ENCODE measurements at places on chromosomes 2 and 18.
A peak's percentile ranks its signal among the peaks of the same experiment; 100 is the strongest.

DNA sequence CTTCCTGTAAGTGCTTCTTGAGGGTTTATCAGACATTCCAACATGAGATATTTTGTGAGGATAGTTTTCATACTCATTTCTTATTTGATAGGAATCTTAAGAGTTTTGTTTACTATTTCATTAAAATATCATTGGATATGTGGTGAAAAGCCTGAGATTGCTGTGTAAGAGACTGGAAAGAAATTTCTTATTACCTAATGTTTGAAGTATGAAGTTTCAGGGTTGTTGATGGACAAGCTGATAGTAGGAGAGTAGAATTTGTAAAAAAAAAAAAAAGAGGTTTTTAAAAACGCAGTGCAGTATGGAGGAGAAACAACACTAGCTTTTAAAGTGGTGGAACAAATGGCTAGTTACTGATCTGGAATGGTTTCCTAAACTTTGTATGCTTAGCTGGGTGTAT lies 7.7 kb downstream of the EPB41L5 start:
- no peak for DNase-seq

DNA sequence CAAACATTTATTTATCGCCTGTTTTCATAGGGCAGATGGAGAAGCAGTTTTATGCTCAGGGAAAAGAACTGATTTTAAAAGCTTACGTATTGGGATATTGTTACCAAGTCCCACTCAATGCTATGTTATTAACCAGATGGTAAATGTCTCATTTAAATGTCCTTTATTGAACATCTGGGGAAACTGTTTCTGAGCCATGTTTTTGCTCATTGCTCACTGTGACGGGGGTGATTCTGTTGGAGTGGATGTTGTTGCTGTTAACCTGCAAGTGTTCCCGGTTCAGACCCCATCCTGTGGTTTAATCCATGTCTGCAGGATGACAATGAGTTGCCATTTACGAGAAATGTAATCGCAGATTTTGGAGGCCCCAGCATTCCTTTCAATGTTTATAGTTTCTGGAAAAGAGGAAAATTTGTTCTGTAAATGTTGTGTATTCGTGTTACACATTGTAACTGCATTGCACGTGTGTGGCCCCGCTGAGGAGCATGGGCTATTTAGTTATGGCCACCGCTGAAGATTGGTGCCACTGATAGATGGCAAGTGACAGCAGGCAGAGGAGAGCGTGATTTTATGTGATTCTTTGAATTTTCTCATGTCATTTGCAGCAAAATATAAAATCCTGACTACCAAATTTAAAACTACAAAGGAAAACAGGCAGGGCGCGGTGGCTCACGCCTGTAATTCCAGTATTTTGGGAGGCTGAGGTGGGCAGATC lies 174.8 kb upstream of the COPS8 start:
- no peak for DNase-seq

GRCh38 chr18:46518438-46518837 lies 138.6 kb downstream of the LOXHD1 start:
- no peak for DNase-seq

- DNase-seq: no peak
Observed at GRCh38 chr18:35155398-35156117, 85.3 kb upstream of the ZNF397 start.

- DNase-seq: no peak
Observed at GRCh38 chr2:207734636-207735512, 23.4 kb downstream of the CCNYL1 start.

DNA sequence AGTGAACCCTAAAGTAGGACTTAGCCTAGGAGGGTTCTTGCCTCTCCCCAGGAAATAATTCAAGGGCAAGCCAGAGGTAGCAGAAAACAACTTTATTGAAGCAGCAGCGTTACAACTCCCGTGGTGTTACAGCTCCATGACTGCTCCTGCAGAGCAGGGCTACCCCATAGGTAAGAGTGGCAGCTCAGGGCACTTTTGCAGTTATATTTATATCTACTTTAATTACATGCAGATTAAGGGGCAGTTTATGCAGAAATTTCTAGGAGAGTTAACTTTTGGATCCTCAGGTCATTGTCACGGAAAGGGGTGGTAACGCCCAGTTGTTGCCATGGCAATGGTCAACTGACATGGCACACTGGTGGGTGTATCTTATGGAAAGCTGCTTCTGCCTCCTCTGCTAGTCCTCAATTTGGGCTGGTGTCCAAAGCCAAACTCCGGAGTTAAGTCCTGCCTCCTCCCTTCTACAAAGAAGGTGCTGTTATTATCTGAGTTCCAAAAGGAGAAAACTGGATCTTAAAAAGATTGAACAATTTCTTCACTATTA lies 1413.0 kb downstream of the DSC3 start:
- DNase-seq: no peak

DNA sequence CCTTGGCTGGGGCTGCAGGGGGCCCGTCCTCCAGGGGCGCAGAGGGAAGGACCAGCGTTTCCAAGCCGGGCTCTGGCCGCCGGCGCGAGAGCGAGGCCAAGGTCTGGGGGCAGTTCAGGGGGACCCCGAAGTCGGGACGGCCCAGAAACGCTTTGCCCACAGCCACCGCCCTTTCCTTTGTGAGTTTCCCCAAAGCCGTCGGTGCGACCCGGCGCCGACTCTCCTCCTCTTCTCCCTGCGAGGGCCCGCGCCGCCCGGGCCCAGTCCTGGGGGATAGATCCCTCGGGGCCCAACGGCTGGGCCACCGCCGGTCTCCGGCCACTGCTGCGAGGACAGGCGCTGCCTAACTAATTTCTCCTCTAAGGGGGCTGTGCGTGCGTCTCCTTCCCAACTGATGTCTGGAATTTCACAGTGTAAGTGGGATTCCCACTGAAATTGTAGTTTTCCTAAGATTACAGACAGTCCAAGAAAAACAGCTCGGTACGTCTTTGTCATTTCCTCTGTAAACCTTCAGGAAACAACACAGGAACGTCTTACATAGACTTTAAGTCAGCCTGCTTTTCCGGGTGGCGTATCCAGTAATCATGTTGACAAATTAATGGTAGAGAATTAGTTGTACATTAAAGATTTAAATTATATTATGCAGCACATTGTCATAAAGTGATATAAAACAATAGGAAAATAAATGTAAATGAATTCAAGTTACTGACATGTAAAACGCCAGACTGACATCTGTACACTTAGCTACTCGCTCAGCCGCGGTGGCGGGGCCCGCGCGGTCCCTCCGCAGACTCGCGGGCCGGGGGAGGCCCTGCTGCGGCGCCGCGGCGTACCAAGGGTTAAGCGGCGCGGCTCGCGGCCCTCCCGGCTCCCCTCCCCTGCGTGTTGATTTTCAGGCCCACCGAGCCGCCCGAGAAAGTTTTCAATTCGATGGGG lies 139.4 kb upstream of the SIX3 start:
- DNase-seq: no peak

DNA sequence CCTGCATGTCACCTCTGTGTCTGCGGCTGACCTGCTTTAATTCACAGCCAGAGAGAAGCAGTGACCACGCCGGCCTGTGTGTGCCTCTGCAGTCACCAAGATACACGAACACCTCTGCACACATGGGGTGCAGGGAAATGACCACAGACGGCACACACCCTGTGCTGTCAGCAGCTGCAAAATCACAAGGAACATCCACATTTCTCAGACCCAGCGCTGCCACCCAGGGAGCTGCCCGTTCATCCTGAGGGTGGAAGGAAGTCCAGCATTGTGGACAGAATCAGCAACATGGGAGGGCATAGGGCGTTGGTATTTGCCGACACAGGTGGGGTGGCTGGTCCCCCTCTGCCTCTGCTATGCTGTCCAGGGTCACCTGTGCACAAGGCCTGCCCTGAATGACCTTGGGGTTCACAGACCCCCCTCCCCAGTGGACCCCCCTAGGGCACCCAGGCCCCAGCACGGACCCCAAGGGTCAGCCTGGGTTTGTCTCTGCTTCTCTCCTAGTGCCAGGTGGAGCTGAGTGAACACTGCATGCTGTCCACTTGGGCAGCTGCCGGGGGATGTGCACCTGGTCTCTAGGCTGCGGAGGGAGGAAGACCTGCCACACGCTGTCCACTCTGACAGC lies 107.4 kb downstream of the PXDN start:
- no peak for DNase-seq

- DNase-seq: no peak
Observed at GRCh38 chr2:128410758-128411215, 92.1 kb upstream of the HS6ST1 start.

DNA sequence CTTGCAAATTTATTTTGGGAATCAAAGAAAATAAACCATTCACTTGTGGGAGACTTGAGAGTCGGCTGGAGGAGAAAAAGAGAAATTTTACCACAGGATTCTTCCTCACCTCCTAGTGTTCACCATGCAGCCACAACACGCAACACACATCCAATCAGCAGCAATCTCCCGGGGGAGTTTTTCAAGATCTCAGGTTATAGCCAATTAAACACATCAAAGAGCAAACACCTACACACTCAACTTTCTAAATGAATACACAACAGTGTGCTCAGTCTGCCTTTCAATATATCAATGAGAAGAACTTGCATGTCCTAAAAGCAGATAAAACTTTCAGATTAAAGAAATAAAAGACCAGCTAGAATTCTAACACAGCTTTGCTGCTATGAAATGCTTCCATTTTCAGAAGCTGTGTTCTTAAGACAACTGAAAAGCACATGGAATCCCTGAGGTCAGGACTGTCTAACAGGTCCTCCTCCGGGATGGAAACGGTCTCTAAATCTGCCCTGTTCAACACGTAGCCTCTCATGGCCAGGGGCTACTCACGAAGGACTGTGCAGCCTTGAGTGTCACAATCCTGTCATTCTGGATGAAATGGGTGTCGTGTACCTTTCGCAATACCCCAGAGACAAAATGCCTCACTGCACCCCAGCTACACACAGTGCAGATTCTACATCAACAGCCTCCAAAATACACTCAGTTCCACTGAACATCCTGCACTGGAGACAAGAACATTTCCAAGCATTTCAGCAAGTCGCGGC lies 84.2 kb downstream of the ZNF516 start:
- DNase-seq: no peak

- DNase-seq: no peak
Observed at GRCh38 chr2:185063761-185064160, 465.4 kb downstream of the ZNF804A start.

DNA sequence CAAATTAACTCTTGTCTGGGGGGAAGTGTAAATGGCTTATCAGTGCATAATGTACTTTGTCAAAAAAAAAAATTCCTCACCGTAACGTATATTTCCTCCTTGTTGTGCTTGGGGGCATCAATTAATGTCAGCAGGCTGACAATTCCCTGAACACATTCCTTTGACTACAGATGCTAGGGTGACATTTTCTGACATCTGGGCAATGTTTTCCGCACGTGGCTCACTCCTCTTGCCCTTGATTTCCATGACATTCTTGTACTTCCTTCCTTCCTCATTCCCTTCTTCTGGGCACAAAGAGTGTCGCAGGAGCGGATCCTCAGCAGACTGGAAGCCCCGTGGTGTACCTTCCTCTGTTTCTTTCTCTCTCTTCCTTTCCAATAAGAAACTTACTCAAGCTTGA lies 173.7 kb downstream of the SP3 start:
- DNase-seq: no peak

- DNase-seq: peak; percentile 61
Observed at GRCh38 chr2:29459445-29460179, 344.4 kb downstream of the CLIP4 start.

GRCh38 chr2:121075006-121075551 lies 209.9 kb downstream of the TFCP2L1 start:
- peak; percentile 98 for DNase-seq

GRCh38 chr2:8767324-8767723 lies 70.1 kb downstream of the KIDINS220 start:
- no peak for DNase-seq

GRCh38 chr2:150062416-150062815 lies 425.1 kb downstream of the RND3 start:
- DNase-seq: no peak

DNA sequence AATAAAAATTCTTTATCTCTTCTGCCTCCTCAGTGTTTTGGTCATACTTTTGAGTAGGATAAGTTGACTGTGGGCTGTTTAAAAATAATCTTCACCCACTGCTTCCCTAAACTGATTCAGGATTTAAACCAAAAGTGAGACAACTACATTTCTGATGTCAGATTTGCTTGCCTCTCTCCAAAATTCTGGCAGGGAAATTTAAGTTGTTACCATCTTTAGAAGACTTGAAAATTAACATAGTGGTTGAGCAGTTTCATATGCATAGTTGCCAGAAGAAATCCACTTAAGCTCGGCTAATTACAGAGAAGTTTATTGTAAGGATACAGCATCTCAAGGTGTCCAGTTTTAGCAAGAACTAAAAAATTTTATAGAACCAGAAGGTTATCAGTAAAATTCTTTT lies 57.0 kb downstream of the MAIP1 start:
- no peak for DNase-seq

DNA sequence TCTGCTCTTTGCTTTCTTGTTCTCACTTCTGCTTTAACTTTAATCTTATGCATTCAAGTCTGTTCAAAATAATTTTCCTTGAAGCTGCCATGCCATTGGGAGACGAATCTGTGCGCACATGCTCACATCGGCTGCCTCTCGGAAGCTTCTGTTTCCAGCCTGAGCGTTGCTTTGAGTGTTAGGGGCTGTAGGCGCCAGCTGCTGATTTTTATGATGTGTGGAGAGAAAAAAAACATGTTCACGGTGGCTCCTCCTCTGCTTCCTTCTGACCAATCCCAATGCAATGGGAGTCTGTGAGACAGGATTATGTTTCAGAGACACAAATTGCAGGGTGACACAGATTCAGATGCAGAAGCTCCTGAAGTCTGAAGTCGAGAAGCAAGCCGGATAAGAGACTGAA lies at the start of gene MC4R:
TSS of gene MC4R (minus strand) at position 180 of the 400 bp plus-strand sequence. CDS start 426 bp downstream, outside the sequence.
- DNase-seq: peak; percentile 88

DNA sequence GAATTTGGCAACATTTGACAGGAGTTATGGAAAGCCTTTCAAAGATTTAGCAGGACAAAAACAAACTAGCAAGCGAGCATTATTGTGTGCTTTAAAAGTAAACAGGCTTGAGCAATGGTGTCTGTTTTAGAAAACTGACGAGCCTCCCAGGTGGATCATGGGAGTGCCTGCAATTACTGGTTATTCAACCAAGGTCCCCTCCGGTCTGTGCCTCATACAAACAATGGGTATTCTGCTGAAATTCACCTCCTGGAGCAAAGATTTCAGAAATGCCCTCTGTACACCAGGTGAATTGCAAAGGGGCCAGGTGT lies 22.4 kb downstream of the RTP5 start:
- DNase-seq: no peak

- DNase-seq: no peak
Observed at GRCh38 chr18:29002747-29003146, 825.8 kb upstream of the CDH2 start.

GRCh38 chr18:79802298-79802697 lies 4.6 kb downstream of the KCNG2 start:
- DNase-seq: no peak

All from fibroblast of skin of scalp (primary cell).